ENCODE measurements at places on chromosomes 13 and 19. TPM values are rescaled to one million over a fixed set of nuclear protein-coding genes. Genes with fewer than 3 reads are reported as not detected.

Gene LILRB4
- 1.6 TPM for total RNA-seq

Gene TMC4
- not detected for total RNA-seq

Gene GMIP
- total RNA-seq = 14.3 TPM

Gene VSTM1
- total RNA-seq = not detected

Gene CBARP
- 6.6 TPM for total RNA-seq

Gene RYR1
- 4.5 TPM for total RNA-seq

Gene OVOL3
- not detected for total RNA-seq

Gene TEKTIP1
- not detected for total RNA-seq

Gene ZNF528
- 57.9 TPM for total RNA-seq

Gene OR7A5
- total RNA-seq = not detected

Gene ZNF578
- total RNA-seq = 28.4 TPM

Gene OXGR1
- total RNA-seq = not detected

Gene TSHZ3
- 18.6 TPM for total RNA-seq

Gene OLFM4
- total RNA-seq = 1.1 TPM

Gene MATK
- total RNA-seq = 22.9 TPM

Gene ATP7B
- 11.1 TPM for total RNA-seq

Gene RFX1
- total RNA-seq = 1.7 TPM

Gene NOVA2
- 9.4 TPM for total RNA-seq

Gene CEACAM4
- not detected for total RNA-seq

Gene NXNL1
- total RNA-seq = not detected

Gene POSTN
- 3.4 TPM for total RNA-seq

Gene SMIM44
- total RNA-seq = not detected

Gene PLIN5
- total RNA-seq = 2.0 TPM

Gene NCCRP1
- not detected for total RNA-seq

Gene ZNF563
- 1.9 TPM for total RNA-seq

Gene ZNF729
- not detected for total RNA-seq

Gene ZGLP1
- 1.6 TPM for total RNA-seq

Gene GSX1
- total RNA-seq = not detected

Gene AMER2
- 161 TPM for total RNA-seq

Gene USHBP1
- 0.47 TPM for total RNA-seq

Gene CRB3
- not detected for total RNA-seq

Gene LILRA6
- not detected for total RNA-seq

Gene PSG11
- not detected for total RNA-seq

Gene DCAF15
- total RNA-seq = 10.1 TPM

Gene DOCK6
- 1.7 TPM for total RNA-seq

Gene ZNF135
- total RNA-seq = 13.4 TPM

Gene NAPSA
- total RNA-seq = 0.16 TPM

Gene PROZ
- total RNA-seq = not detected

Gene MRPL54
- 16.8 TPM for total RNA-seq

Gene ZNF547
- total RNA-seq = 11.2 TPM

Gene ZNF784
- total RNA-seq = 5.1 TPM

Gene FLT1
- total RNA-seq = 13.7 TPM

Gene MADCAM1
- 0.16 TPM for total RNA-seq

Gene AKT2
- total RNA-seq = 51.8 TPM

Gene KCNN4
- 0.16 TPM for total RNA-seq

Gene MBD3L2
- total RNA-seq = not detected

Gene CACNG8
- 4.7 TPM for total RNA-seq

Gene BCL2L12
- not detected for total RNA-seq

Gene USF2
- total RNA-seq = 36.0 TPM

Gene TTC9B
- 59.0 TPM for total RNA-seq

Gene NACC1
- total RNA-seq = 13.1 TPM

Gene HCN2
- 8.0 TPM for total RNA-seq

Gene CBLC
- total RNA-seq = not detected
